Kidney tubule cell (primary cell): ENCODE measurements at places on chromosomes 2 and 18.
A peak's percentile ranks its signal among the peaks of the same experiment; 100 is the strongest.

- no peak for DNase-seq
Measured at GRCh38 chr2:178860551-178860950, 53.3 kb upstream of the TTN start.

DNA sequence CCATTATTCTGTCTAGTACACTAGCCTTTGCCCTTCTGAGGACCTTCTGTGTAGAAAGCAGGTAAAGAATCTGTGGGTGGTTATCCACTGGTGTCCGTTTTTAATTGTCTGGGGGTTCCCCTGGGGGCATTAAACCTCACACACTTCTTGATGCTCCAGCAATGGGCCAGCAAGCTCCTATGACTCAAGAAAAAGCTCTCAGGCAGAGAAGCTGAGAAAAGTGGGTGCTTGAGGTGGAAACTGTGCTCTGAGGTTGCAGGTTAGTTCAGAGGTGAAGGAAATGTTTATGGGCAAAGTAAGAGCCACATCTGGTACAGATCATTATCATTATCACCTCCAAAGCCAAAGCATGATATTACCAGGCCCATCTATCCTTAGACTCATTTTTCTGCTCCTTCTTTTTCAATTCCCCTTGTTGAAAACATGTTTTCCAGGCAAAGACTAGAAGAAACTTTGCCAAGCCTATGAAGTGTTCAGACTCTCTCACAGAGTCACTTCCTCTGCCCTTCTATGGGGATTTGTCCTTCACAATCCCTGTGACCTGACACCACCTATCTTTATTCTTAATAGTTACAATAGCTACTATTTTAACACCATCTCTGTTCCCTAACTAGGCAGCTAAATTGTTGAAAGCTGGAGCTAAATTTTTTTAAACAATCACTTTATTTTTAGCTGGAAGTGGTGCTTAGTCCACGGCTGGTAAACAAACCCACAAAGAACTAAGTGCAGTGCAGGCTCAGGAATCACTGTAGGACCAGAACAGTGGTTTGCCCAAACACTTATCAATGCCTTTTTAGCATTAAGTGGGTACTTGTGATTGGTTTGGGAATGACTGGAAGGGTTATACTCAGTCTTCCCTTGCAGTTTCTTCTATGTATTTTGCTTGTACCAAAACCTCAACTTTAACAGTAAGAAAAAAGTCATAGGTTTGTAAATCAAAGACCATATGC lies 512.8 kb upstream of the POU3F3 start:
- no peak for DNase-seq

GRCh38 chr2:60505880-60506260 lies 47.6 kb downstream of the BCL11A start:
- DNase-seq, result no peak

DNA sequence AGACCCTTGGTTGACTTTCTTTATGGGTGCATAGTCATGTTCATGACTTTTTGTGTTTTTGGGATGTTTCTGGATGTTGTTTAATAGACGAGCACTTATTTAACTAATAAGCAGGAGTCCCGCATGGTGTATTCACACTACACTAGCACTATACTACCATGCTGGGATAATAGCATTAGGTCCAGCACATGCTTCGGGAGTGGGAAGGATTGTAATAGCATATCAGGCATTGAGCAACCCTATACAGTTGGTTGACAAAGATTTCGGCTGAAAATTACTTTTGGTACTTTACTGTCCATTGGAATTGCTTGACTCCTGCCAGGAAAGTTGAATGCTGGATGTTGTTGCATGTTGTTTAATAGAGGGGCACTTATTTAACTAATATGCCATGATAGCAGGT lies 2.8 kb downstream of the SH3RF3 start:
- DNase-seq, result no peak

GRCh38 chr2:227816507-227817294 lies 3.1 kb downstream of the CCL20 start:
- DNase-seq, result peak; percentile 22

- no peak for DNase-seq
Measured at GRCh38 chr2:146785101-146785500, 1059.7 kb upstream of the ACVR2A start.

GRCh38 chr18:79887181-79888000 lies 64.1 kb downstream of the SLC66A2 start:
- DNase-seq, result no peak

DNA sequence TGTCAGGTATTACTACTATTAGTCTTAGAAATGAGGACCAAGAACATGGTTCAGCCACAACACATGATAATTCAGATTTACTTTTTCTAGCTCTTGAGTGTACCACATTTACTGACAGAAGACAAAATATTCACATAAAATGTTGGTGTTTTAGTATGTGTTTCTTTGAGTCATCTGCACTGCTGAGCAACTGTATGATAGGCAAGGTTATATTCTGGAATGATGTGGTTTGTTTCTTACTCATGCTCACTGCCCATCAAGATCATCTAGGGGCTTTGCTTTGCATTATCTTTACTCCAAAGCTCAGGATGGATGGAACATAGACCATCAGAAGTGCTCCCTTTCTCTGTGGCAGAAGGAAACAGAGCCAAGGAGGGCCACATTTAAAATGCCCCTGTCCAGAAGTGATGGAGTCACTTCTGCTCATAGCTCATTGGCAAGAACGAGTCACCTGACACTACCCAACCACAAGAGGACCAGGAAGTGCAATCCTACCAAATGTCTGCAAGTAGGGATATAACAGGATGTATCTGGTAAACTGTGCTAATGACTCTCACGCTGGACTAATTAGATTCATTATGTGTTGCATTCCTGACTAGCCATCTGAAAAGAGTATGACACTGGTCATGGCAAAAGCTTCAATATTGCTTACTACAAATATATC lies 81.5 kb downstream of the DIS3L2 start:
- DNase-seq, result peak; percentile 66

GRCh38 chr2:226660526-226660925 lies 139.1 kb downstream of the IRS1 start:
- peak; percentile 81 for DNase-seq

GRCh38 chr2:46770622-46771021 lies 145.0 kb downstream of the MCFD2 start:
- peak; percentile 82 for DNase-seq

GRCh38 chr2:63059793-63060471 lies 9.3 kb downstream of the OTX1 start:
- DNase-seq, result no peak

DNA sequence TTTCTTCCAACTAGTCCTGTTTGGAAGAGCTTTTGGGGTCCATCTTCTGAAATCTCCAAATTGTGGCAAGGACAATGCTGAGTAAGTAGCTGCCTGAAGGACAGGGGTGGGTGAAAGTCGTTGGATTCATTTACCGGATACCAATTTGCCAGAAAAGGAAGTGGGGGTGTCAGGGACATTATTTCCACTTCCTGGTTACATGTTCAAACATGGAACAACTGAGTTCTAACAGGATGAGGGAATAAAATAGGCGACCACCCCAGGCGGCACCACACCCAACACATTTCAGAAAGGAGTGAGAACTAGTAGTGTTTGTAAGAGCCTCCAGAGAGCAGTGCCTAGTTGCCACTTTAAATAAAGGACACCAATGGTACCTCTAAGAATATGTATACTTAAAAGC lies 158.6 kb upstream of the SERTAD2 start:
- DNase-seq, result no peak
